ENCODE measurements at places on chromosomes 7 and 10.

DNA sequence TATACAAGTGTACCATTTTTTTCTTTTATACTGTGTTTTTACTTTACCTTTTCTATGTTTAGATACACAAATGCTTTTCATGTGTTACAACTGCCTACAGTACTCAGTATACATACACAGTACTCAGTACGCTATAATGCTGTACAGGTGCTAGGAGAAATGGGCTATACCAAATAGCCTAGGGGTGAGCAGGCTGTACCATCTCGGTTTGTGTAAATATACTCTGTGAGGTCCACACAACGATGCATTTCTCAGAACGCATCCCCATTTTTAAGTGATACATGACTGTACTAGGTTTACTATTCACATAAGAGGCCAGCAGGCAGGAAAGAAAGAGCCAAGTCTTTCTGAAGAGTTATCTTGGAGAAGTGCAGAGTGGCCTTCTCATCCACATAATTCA is 426.4 kb upstream of the MTPN start:
- DNase-seq: no peak

DNA sequence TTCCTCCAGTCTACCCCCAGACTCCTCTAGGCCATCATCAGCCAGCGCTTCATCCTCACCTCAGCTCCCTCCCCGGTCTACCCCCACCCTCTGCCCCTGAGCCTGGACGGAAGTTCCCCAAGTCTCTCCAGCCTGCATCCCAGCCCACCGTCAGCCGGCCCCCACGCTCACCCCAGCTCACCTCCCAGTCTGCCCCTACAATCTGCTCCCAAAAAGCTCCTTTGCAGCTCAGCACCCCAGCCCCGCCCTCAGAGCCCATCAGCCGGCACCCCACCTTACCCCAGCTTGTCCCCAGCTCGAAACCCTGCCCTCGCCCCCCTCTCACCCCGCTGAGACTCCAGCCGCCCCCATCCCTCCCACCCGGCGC is 322 bp upstream of the RAMP3 start:
- DNase-seq: no peak

GRCh38 chr7:45975847-45976484 is 54.9 kb upstream of the IGFBP3 start:
- DNase-seq: no peak

- DNase-seq: no peak
Observed at GRCh38 chr10:84908491-84908890, 580.1 kb downstream of the CCSER2 start.

- DNase-seq: no peak
Observed at GRCh38 chr10:4291990-4292389, 507.0 kb upstream of the KLF6 start.

- DNase-seq: no peak
Observed at GRCh38 chr10:17272648-17273047, 44.6 kb downstream of the VIM start.

- DNase-seq: no peak
Observed at GRCh38 chr7:47588704-47589225, 6.9 kb upstream of the TNS3 start.

DNA sequence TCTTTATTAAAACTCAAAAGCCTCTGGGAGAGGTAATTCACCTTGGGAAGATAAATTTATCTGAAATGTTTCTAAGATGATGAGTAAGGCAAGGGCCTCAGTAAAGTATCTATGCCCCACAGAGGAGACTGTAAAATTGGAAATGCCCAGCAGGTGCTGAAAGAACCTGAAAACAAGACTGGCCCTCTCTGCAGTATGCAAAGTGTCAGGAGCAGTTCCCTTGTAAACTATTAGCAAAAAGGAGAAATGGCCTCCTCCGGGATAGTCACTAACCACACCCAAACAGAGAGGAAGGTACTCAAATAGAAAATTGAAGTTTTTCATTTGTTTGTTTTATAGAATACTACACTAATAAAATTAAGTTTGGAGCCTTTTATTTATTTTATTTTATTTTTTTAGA is 81.2 kb downstream of the FZD1 start:
- no peak for DNase-seq

- DNase-seq: no peak
Observed at GRCh38 chr7:13577566-13578145, 411.8 kb downstream of the ETV1 start.

- no peak for DNase-seq
Observed at GRCh38 chr10:26711324-26711723, 13.8 kb downstream of the PDSS1 start.

DNA sequence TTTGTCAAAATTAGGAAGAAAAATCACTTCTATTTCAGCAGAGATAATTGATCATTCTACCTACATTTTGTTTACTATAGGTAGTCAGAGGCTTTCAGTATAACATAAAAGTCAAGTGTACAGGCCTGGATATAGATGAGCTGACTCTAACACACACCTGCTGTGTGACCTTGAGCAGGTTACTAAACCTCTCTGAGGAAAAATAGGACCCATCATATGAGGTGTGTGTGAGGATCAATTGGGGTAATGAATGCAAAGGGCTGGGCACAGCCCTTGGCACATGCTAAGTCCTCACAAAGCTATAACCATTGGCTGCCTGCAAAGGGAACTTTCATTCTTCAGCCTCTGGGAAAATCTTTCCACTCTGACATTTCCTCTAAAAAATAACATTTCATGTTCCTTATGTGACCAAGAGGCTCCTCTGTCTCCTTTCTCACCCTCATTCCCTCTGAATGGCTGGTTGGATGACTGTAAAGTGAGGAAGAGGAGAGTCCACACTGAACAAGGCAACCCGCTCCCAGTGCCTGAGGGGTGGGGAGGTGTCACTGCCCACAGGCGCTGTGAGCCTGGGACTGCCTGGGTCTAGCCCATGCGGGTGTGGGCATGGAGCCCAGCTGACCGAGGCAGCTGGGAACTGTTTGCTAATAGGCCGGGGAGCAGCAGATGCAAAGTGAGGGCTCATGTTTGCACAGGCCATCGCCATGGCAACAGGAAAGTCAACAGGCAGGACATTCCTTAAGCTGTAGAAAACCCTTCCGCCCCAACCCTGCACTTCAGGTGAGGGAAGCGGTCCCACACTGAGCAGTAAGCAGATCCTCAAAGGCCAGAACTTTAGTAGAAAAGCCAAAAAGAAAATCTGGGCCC is 36.8 kb downstream of the MYOF start:
- no peak for DNase-seq

DNA sequence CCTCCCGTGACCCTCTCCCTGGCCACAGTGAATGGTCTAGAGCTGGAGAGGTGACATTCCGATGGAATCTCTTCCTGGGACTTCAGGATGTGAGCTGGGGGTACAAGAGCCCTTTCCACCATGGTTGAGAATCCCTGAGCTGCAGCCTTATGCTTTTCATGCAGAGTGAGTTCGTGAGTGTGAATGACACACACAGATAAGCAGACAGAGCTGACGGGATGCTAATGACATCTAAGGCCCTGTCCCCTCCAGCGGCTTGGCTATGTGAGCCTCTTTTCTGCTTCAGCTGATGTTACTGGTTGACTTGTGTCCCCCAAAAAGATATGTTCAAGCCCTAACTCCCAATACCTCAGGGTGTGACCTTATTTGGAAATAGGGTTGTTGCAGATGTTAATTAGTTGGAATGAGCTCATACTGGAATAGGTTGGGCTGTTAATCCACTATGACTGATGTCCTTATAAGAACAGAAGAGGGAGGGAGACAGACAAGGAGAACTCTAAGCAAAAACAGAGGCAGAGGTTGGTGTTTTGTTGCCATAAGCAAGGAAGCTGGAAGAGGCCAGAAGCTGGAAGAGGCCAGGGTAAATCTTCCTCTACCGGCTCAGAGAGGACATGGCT is 111.1 kb upstream of the AFAP1L2 start:
- no peak for DNase-seq
